Tibial nerve (tissue), 4 donors: ENCODE measurements at places on chromosomes 6 and 20. TPM values are rescaled to one million over a fixed set of nuclear protein-coding genes. Genes with fewer than 3 reads are reported as not detected.

DNA sequence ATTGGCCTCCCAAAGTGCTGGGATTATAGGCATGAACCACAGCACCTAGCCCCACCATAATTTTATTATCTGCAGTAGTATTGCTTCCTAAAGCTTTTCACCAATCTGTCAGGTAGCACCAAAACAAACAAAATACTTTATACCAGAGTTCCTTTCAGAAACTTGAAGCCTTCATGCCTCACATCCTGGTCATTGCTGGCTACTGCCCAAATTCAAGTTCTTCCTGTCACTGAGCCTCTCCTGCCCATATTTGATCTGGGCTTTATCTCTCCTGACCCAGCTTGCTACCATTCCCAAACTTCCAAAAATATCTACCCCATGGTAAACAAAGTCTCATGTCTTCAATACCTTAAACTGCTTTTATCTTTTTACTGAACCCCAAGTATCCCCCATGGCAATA lies 34.9 kb upstream of the DST start:
- no peaks in the 10 kb centered on the region for H3K36me3 ChIP-seq
- H3K27me3 ChIP-seq: no peaks in the 10 kb centered on the region
- no peak overlapping the region for H3K27ac ChIP-seq
- no peak overlapping the region for H3K4me3 ChIP-seq
- DNase-seq: no peak

- H3K27me3 ChIP-seq: no peaks in the 10 kb centered on the region
- DNase-seq: no peak
- H3K27ac ChIP-seq: no peak overlapping the region
- H3K4me1 ChIP-seq: no peaks in the 10 kb centered on the region
- no peak overlapping the region for H3K4me3 ChIP-seq
- no peaks in the 10 kb centered on the region for H3K36me3 ChIP-seq
Observed at GRCh38 chr20:56400001-56400640, 7.7 kb downstream of the CSTF1 start.

The OLIG3 gene
- total RNA-seq: not detected

The FAM83C gene
- not detected for total RNA-seq

- H3K27me3 ChIP-seq: no peaks in the 10 kb centered on the region
- H3K27ac ChIP-seq: no peak overlapping the region
- no peak for DNase-seq
Observed at GRCh38 chr20:11912013-11912658, 5.6 kb upstream of the BTBD3 start.

The RBPJL gene
- not detected for total RNA-seq
